ENCODE measurements at places on chromosomes 7 and 10. TPM values are rescaled to one million over a fixed set of nuclear protein-coding genes. Genes with fewer than 3 reads are reported as not detected.

DNA sequence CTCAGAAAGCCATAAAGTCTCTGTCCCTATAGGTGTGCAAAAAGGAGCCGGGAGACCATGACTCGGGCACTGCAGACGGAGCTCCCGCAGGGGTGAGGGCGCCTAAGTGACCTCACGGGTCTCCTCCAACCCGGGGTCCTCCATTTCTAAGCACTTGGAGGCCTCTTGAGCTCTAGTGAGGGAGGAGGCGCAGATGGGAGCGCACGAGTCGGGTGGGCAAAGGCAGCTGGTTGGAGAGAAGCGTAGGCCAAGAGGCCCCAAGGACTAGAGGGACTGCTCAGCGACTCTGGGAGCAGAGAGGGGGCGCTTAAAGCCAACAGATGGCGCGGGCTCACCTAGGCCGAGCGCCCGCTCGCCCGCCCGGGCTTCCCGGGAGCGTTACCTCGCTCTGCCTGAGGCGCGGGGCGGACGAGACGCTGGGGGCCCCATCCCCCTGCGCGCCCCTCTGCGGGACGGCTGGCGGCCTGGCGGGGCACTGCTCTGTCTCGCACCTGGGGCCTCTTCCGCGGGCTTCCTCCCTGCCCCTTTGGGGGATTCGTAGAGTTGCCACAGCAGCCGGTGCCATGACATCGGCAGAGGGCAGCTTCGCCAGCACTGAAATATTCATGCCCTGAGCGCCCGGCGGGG is 523 bp upstream of the CDH23 start:
- peak; percentile 16 for DNase-seq

DNA sequence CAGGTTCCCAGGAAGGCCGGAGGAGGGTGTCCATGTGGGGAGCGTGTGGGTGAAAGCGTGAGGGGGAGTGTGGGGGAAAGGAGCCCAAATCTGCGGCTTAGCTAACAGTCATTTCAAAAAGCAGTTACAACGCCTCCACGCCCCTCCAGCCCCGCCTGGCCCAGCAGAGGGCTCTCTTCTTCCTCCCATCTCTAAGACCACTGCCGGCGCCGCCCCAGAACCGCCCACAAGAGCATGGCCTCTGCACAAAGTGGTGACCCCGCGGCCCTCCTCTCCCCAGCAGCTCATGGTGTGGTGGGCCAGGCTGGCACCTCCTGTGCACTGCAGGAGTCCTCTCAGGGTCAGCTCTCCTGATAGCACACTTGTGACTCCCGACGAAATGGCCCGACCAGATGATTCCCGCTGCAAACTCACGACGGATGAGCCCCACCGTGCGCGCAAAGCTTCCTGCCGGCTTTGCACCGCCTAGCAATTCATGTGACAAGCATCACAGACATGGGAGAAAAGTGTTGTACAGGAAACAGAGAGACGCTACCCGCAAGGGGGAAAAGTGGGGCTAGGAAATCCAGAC is 12.4 kb upstream of the HUS1 start:
- peak; percentile 75 for DNase-seq

DNA sequence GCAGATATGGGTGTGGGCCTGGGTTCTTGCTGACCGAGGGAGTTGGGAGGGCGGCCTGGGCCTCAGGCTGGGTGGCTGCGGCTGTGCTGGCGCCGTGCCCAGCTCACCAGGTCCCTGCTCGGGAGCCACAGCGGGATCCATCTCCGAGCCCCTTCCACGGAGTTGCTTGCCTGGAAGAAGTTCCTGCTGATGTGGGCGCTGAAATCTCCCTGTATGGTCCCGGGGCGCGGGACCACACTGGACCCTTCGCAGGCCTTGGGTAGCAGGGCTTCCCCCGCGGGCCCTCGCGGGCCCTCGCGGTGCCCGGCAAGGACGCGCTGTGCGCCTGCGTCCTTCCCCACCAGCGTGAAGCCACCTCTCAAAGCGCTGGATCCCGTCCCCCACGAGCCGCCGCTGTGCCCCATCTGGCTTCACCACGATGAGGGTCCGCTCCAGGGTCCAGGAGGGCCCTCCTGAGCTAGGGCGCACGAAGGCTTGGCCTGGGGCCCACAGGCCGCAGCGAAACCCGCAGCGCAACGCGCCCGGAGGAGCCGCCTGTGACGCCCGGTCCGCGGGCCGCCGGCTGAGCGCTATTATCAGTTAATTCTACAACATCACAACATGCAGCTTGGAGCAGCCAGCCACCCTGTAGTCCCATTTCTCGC is 31.5 kb downstream of the RAB19 start:
- DNase-seq = peak; percentile 8

- no peak for DNase-seq
Observed at GRCh38 chr7:1247527-1248041, 14.9 kb downstream of the UNCX start.

The PALS2 gene
- total RNA-seq = 27.0 TPM

DNA sequence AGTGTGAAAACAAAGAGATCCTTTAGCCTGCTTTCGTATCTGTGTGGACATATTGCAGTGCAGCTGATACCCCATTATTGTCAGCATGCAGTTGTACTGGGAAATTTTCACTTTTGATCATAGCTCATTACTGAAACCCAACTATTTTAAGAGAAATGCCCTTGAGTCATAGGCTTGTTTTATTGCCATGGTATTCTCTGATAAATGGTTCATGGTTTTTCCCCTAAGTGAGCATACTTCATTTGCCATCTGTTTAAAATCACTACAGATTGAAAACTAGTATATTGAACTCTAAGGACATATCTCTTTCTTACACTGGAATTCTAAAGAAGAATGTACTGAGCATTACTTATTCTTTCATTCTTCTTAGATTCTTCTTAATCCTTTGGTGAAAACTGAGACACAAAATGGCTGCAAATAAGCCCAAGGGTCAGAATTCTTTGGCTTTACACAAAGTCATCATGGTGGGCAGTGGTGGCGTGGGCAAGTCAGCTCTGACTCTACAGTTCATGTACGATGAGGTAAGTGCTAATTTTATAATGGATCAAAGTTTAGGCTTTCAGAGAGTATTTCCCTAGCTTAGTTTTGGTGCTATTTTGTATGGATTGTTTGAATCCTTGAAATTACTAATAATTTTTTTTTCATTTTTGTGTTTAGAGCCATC is 63.0 kb downstream of the RALA start:
- DNase-seq = no peak

DNA sequence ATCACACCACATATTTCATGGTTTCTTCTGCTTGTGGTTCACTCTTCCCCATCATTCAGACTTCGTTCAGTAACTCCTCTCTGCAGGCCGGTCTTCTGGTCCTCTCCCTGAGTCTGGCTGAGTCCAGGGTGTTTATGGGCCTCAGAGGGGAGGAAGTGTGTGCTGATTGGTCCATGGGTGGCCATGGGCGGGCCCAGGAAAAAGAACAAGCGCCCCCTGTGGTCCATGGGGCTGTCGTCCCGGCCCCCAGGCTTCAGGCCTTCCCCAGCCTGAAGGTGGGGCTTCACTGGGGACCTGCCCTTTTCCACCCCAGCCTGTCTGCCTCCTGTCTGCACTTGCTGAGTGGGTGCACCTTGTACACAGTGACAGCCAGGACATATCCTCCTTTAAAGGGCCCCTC is 123.7 kb downstream of the VIPR2 start:
- DNase-seq = no peak

- DNase-seq = no peak
Observed at GRCh38 chr7:169276-170172, 22.8 kb upstream of the FAM20C start.

The ZWINT gene
- total RNA-seq = 10.9 TPM

GRCh38 chr10:70348228-70348850 is 34.1 kb downstream of the LRRC20 start:
- DNase-seq = no peak

DNA sequence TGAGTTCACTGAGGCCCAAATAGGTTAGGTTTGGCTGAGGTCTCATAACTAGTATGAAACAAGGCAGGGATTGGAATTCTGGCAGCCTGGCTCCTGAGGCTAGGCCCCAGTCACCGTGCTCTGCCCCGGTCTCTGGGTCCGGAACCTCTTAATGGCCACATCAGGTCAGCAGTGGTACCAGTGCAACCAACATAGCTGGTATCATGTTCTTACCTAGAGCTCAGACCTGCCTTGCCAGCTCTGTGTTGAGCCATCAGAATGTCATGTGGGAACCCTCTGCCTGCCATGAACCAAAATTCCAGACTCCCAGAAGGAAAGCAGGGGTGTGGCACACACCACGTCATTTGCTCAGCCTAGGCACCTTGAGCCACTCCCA is 56.5 kb downstream of the ZNF467 start:
- DNase-seq = no peak

The TMEM176B gene
- total RNA-seq = 95.3 TPM

DNA sequence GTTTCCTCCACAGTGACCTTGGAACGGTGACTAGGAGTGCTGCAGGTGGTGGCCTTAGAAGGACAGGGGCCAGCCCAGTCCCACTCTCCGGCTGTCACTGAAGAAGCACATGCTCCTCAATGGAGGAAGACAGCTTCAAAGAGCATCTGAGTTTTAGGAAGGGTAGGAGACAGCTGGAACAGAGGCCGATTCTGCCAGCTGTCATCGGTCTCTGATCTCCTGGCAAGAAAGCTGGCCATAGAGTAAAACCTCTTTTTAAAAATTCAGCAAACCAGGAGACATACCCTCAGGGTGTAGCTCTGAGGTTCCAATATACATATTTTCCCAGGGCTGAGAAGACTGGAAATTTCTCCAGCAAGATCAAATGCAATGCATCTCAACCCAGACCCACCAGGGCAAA is 55.9 kb downstream of the KCNMA1 start:
- DNase-seq = no peak

The HMX2 gene
- total RNA-seq = not detected

The USP54 gene
- total RNA-seq = 9.9 TPM

The TAS2R41 gene
- total RNA-seq = not detected

DNA sequence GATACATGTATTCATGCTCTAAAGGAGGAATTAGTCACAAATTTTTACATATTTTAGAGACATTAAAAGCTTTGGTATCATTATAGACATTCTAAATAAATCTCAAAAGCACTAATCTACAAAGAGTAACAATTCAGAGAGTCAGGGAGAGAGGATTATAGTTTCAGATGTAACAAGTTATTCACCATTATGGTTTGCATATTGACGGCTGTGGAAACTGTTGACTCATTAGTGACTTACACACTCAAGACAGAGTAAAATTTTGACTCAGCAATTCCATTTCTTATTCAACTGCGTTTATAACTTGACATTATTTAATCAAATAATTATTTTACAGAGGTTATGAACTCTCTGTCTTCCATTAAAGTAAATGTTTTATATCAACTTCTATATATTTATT is 95.4 kb upstream of the SEMA3C start:
- peak; percentile 10 for DNase-seq

DNA sequence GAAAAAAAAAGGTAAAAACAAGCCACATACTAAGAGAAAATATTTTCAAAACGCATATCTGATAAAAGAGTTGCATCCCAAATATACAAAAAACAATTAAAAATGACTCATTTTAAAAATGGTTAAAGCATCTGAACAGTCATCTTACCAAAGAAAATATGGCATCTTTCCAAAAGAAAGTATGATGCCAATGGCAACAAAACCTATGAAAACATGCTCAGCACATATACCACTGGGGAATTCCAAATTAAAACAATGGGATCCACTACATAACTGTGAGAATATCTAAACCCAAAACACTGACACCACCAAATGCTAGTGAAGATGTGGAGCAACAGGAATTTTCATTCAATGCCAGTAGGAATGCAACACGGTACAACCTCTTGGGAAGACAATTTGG is 39.3 kb downstream of the VSTM2A start:
- DNase-seq = peak; percentile 4

DNA sequence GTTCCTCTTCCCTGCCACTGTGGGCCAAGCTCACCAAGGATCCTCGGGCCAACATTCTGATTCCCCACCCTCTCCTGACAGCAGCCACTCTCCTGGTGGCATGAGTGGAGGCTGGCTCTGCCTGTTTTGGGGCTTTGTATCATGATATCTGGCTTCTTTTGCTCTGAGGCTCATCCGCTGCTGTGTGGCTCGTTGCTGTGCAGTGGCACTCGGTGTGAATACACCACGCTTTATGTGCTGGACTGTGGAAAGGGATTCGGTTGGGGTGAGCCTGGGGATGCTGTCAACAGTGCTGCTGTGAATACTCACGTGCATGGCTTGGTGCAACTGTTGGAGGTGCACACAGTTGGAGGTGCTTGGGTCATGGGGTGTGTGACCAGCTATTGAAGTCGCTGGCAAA is 208.5 kb downstream of the COBL start:
- DNase-seq = no peak

GRCh38 chr10:95319239-95319638 is 28.4 kb upstream of the PDLIM1 start:
- DNase-seq = no peak

DNA sequence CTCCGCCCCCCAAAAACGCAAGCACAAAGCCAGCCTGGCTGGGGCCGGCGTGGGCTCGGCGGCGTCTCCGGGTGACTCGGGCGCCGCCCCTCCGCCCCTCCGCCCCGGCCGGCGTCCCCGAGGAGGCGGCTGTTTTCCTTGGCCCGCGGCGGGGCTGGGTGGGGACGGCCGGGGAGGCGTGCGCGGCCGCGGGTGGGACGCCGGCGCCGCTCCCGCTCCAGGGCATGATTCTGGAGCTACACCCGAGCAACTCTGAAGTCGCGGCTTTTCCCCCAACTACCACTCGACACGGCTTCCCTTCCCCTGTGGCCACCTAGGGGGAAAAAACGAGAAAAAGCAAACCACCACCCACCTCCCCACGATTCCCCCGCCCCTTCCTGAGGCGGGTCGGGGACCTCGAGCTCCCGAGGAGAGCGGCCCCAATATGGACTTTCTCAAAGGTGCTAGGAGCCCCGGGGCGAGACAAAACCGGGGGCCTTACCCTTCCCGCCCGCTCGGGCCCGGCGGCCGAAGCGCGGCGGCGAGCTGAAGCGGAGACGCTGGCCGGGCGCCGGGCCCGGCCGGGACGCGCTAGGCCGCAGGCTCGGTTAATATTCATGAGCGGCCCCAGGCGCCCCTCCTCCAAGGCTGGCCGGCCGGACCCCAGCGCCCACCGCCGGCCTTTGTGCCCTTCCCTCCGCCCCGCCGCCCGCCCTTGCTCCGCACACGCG is 856 bp downstream of the ARHGAP21 start:
- DNase-seq = peak; percentile 56

GRCh38 chr10:17989908-17990767 is 38.4 kb downstream of the SLC39A12 start:
- peak; percentile 74 for DNase-seq

Measured in fibroblast of lung (primary cell).